ENCODE measurements at places on chromosomes 11 and 22.

DNA sequence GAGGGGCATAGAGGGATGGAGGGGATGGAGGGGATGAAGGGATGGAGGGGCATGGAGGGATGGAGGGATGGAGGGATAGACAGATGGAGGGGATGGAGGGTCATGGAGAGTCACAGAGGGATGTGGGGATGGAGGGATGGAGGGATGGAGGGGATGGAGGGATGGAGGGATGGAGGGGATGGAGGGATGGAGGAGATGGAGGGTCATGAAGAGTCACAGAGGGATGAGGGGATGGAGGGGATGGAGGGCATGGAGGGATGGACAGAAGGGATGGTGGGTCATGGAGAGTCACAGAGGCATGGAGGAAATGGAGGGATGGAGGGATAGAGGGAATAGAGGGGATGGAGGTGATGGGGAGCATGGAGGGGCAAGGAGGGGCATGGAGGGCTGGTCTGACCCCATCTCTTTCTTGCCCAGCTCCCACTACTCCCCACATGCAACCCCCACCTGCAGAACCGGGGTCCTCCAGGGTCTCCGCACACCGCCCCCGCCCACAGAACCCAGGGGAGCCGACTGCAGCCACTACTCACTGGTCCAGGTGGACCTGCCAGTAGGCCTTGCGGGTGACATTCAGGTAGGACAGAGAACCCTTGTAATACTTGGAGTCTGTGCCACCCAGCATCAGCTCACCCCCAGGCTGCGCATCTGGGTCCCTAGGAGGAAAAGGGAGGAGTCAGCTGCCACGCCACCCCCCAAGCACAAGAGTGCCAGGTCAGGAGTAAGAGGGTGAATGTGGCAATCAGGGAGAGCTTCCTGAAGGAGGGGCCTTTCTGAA lies 4.2 kb upstream of the IFITM10 start:
- no peak for DNase-seq

- DNase-seq = peak; percentile 79
Observed at GRCh38 chr11:100855466-100856067, 168.5 kb downstream of the ARHGAP42 start.

DNA sequence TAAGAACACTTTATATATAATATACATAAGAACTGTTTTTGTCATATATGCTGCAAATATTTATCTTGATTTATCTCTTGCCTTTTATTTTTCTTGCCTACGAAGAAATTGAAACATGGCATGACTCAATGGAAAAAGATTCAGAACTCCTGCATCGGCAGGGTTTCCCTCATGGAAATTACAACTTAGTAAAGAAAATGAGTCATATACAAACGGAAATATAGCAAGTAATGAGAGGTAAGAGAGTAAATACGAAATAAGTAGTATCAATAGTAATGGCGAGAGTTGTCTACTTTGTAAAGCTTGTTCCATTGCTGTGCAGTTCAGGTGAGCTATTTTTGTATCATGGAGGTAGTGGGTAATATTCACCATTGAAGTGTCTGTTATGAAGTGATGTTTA lies 350.4 kb downstream of the DDX10 start:
- DNase-seq = no peak

GRCh38 chr22:36455571-36456463 lies 25.6 kb downstream of the TXN2 start:
- no peak for DNase-seq

GRCh38 chr11:44301564-44302271 lies 8.2 kb downstream of the ALX4 start:
- no peak for DNase-seq

- DNase-seq = no peak
Observed at GRCh38 chr22:42791721-42792452, 65.2 kb downstream of the ARFGAP3 start.

DNA sequence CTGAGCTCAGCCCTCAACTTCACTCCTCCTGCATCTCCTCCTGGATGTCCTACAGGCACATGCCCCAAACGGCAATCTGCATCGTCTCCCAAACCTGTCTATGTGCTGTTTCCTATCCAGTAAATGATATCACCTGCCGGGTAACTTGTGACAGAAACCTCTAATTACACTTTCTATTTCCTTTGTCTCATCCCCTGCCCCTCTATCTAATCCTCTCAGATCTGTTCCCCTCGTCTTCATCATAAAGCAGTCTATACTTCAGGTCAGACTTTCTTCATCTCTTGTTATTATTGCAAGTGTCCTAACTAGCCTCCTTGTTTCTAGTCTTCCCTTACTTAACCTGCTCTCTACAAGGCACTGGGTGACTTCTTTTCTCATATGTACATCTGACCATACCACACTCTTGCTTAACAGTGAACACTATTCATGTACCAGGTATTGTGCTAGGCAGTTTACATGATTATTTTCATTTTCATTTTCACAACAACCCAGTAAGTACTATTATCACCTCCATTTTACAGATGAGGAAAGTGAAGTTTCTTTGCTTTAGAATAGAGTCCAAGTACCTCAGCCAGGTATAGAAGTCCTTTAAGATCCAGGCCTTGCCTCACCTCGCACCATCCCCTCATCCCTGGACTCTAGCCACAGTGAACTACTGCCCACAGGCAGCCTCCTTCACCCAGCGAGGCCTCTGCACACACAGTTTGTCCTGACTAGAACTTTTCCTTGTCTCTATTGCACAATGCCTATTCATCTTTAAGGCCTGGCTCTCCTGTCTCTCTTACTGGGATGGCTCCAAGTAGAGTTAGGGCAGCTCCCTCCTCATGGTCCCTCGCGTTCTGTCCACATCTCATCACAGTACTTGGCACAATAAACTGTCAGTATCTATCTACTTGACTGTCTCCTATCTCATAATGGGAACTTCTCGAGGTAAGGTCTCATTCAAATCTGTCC lies 22.1 kb upstream of the UCP3 start:
- DNase-seq = no peak

DNA sequence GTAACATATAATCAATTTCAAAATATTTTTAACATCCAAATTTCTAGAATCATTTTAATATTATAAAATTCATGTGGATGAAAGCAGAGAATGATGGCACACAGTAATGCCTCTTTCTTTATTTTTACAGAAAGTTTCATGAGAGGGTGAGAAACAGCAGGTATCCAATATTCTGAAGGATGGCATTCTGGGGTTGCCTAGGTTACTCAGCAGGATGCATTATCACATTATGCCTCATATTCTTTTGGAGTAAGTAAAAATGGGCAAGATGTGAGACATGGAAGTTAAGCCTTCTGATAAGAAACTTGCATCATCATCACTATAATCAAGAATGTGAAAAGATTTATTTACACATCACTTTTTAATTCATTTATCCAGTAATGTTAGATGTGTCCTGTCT lies 148.7 kb upstream of the PGR start:
- no peak for DNase-seq

- no peak for DNase-seq
Observed at GRCh38 chr11:116263019-116263418, 509.8 kb downstream of the BUD13 start.

DNA sequence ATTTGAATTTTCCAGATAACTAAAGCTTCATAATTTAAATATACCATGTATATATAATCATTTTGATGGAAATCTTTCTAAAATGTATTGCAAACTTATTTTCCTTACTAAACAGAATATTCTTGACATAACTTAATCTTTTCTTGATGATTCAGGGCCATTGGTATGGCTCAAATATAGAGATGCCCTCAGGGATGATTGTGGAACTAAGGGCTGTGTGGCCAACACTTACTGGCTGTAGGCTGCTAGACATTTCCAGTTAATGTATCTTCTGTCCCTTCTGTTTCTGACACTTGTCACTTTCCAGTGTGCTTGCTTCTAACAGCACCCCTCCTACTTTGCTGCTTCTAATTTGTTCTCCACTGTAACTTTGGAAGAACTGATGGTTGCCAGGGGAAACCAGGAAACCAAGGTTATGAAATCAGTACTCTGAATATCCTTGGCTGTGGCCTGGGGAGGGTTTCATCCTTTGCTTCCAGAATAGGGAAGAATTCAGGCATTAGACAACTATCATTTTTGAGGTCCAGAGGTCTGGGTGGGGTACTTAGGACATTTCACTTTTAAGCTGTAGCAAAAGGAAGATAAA lies 697.2 kb downstream of the ETS1 start:
- no peak for DNase-seq

- DNase-seq = no peak
Observed at GRCh38 chr11:1074244-1075221, at the start of gene MUC2. Gene MUC2 (plus strand): TSS chr11:1074874.

DNA sequence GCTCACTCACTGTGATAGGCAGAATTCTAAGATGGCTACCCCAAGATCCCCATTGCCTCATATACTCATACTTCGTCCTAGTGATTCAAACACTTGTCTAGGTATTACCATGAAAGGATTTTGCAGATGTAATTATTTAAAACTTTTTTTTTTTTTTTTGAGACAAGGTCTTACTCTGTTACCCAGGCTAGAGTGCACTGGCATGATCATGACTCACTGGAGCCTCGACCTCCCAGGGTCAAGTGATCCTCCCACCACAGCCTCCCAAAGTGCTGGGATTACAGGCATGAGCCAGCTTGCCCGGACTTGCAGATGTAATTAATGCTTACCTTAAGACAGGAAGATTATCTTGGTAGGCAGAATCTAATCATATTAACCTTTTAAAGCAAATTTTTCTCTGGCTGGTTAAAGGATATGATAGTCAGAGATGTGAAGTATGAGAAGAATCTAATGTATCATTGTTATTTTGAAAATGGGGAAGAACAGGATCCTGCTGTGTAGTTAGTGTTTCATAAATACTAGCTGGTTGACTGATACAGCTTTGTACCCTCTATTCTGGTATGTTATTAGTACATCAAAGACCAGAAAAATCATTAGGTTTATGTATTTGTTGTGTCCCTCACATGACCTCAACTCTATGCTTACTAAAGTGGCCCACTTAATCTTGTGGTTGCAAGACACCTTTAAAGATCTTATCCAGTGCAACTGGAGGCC lies 35.5 kb downstream of the C2CD3 start:
- DNase-seq = no peak

GRCh38 chr11:76090174-76090573 lies 116.1 kb downstream of the WNT11 start:
- DNase-seq = no peak

DNA sequence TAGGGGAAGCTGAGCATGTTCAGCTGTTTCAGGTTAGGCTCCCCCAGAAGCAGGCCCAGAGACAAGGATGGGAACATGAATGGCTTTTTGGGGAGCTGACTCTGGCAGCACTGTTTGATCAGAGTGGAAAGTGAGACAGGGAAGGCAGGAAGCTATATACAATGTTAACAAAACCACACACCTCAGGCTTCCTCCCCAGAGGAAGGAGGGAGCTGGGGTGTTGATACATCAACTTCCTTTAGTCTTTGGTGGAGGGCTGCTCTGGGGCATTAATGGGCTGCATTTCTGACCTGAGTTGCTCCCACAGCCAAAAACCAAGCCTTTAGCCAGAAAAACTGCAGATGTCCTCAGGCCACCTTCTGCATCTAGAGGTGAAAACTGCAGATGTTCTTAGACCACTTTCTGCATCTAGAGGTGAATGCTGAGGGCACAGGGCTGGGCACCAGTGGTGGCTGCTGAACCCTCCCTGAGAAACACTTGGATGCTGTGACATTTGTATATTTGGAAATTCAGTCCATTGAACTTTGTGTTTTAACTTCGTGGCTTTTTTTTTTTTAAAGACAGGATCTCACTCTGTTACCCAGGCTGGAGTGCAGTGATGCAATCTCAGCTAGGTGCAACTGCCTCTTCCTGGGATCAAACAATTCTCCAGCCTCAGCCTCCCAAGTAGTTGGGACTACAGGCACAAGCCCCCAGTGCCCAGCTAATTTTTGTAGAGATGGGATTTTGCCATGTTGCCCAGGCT lies 49.9 kb downstream of the KIAA1671 start:
- no peak for DNase-seq

- no peak for DNase-seq
Observed at GRCh38 chr11:128338811-128339210, 248.5 kb downstream of the ETS1 start.

DNA sequence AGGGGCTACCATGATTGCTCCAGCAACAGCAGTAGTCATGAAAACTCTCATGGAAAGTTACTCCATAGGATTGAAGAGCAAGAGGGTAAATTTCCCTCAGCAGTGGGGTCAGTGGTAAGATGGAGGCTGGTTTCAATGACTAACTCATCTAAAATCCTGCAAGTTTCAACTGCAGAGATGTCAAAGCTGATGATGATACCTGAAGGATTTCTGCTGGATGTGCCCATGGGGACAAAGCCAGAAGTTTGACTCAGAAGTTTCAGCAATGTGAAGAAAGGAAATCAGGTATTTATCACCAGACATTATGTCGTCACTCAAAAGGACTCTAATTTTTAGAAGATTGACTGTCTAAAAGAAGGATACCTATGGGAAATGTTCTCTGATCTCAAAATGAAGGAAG lies 29.1 kb downstream of the RAB38 start:
- DNase-seq = no peak

GRCh38 chr11:102936864-102937509 lies 18.5 kb downstream of the MMP13 start:
- DNase-seq = no peak

DNA sequence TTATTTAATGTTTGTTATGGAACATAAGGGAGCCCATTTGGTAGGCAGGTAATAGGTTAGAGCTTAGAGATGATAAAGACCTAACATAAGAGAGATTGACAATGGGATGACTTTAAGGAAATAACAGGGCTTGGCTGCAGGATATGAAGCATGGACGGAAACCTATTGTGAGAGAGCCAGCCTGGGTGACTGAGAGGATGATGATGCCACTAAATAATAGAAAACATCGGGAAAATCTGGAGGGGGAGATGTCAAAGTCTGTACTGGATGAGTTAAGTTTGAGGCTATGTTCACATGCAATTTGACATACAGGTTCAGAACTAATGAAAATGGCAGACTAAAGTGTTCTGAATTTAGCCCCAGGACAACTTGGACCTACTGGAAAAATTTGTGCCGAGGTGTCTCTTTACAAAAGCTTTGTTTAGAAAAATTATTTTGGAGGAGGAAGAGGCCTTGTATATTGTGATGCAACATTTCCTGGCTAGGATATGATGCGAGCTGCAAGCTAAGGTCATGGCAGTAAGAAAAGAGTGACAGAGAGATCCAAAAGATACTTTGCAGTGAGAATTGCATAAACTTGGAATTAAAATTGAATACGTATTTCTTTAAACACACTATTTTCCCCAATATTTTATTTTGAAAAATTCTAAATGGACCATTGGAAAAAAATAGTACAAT lies 339.3 kb upstream of the PLET1 start:
- DNase-seq = no peak

DNA sequence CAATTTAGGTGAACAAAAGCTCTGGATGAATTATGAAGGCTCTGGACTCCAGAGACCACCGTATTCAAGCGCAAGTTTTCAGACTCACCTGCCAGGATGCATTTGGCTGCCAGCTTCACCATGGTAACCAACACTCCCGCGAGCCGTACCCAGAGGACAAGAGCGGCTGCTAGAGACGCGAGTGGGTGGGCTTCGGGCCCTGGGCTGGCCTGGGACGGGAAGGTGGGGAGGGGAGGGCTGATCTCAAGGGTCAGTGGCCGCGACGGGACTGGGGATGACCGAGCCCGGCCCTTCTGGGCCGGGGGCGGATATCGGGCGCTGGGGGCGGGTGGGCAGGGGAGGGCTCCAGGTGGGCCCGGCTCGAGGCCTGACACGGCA lies 344 bp downstream of the IFT27 start:
- no peak for DNase-seq

Measured in SW 1271 (cell line).